ENCODE measurements at places on chromosomes 6 and 20.
A peak's percentile ranks its signal among the peaks of the same experiment; 100 is the strongest.

- DNase-seq: no peak
Observed at GRCh38 chr6:149031859-149032598, 285.2 kb downstream of the UST start.

DNA sequence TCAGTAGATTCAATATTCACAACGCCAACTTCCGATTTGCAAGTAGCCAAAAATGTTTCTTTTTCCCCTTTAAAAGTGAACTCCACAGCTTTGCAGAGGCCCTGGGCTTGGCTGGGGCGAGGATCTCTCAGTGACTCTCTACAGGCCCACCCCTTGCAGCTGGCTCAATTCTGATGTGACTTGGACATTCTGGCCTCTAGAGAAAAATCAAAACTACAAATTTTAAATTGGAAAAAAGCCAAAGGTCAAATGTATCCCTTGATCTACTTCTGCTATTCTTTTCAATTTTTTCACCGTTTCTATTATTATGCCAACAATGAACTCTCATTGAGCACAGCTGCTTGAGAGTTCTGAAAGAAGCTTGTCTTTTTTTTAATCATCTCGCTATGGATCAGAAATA lies 245.9 kb upstream of the HS3ST5 start:
- DNase-seq: no peak

GRCh38 chr6:149380523-149380922 lies 19.5 kb upstream of the SUMO4 start:
- DNase-seq: no peak

GRCh38 chr6:35500782-35501181 lies 3.9 kb upstream of the TEAD3 start:
- no peak for DNase-seq

- no peak for DNase-seq
Observed at GRCh38 chr20:58772786-58773185, 77.9 kb downstream of the GNAS-AS1 start.

GRCh38 chr6:165820934-165821333 lies 157.9 kb upstream of the PDE10A start:
- no peak for DNase-seq

- DNase-seq: no peak
Observed at GRCh38 chr6:142531727-142532126, 229.9 kb downstream of the ADGRG6 start.

GRCh38 chr6:82597201-82597600 lies 233.6 kb downstream of the TPBG start:
- no peak for DNase-seq

DNA sequence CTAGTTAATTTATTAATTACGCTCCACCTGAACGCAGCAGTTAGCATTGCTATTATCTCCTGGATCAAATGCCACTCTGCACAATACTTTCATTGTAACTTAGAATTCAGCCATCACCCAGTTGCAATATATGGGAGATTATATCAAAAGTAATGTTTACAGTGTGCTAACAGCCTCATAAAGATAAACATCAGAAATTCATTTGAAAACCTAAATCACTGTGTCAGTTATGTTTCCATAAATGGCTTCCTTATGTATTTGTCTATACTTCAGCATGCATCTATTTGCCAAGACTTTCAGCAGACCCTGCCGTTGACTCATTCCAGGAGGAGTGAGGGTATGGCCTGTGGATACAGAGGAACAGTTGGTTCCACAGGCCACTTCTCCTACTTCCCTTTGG lies 300.1 kb downstream of the TFAP2B start:
- DNase-seq: no peak

DNA sequence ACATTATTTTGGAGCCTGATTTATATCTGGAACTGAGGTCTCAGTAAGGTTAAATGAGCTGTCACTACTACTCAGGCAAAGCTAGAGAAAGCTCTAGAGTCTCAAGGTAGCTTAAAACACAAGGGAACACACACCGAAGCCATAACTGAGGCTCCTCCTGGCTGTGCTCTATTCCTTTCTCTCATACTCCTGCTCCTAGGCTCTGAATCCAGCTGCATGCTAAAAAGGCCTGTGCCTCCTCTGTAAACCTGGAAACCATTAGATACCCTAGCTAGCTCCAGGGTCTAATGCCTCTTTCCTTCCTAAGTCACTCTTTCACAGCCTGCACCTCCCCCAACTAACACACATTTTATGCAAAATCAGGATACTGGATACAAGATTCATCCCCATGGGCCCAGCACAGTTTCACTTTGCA lies 17.1 kb downstream of the RIPOR2 start:
- no peak for DNase-seq

DNA sequence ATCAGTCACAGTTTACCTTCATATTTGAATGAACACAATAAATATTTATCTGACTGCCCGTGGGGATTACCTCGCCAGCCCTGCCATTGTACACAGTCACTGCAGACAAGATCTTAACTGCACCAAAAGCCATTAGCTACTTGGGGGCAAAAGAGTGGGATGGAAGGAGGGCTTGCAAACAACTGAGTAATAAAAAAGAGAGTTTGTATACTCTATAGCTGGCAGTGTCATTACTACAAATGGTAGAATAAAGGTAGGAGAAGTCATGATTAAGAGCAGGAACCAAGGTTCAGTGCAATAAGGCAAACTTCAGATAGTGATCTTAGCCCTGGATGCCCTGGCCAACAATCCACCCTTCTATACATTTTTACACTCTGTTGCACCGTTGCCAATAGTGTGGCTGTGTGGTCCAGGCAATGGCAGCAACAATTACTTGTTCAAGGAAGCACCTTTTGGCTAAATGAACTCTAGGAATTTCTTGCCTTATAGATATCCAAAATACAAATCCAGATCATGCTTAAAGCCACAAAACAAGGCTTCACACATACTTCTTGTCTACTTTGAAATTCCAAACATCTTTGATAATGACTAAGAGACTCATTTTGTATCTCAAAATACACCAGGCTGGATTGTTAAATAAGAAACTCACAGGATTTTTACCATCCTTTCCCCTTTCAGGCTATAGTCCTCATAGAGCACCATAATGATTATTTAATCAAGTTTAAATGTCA lies 955.4 kb upstream of the ADGRB3 start:
- no peak for DNase-seq

DNA sequence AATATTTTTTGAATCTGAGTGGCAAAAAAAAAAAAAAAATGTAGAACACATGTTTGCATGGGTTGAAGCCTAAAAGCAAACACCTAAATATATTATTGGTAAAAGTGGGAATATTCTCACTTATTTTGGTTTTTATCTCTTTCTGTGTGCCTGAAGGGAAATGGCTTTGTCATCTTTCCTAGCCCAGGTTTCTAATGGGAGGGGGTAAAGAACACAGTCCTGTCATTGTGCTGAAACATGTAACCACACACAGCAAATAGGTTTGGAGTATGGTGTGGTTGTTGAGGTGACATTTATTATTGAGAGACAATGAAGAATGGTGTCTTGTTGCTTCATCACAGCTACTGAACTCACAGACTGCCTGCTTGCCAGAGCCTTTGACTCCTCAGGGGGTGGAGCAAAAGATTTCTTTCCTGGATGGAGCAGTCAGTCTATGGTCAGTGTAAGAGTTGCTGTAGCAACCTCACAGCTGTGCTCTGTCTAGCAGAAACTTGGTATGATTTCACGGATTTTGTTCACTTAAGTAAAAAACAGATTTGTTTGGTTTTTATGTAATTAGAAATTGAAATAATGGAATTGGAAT lies 70.2 kb downstream of the CEP57L1 start:
- no peak for DNase-seq

DNA sequence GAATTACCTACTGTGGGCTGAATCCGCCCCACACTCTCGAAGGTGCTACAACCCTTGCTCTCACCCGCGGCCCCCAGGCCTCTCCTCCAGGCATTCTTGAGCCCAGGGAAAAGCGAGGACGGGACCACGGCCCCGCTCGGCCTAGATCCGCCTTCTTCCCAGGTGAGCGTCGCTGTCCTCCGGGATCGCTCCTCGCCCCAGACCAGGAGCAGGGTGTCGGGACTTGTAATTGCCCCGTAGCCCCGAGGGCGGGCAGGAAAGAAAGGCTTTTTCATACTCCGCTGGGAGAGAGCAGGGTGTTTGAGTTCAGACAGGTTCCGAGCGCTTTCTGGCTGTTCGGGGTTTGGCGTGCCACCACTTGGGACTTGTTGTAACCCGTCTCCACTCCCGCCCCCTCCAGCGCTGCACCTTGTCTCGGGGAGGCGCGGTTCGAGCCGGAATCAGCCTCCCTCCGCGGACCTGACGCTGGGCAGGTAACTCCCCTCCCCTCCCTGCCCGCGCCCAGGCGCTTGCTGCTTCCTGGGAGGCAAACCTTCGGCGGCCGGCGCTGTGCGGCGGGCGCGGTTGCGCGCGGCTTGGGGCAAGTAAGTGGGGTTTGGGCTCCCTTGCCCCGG lies at the start of gene FAM83B:
TSS of gene FAM83B (plus strand) at position 529 of the 614 bp plus-strand sequence. CDS start 23,476 bp downstream, outside the sequence.
- no peak for DNase-seq

DNA sequence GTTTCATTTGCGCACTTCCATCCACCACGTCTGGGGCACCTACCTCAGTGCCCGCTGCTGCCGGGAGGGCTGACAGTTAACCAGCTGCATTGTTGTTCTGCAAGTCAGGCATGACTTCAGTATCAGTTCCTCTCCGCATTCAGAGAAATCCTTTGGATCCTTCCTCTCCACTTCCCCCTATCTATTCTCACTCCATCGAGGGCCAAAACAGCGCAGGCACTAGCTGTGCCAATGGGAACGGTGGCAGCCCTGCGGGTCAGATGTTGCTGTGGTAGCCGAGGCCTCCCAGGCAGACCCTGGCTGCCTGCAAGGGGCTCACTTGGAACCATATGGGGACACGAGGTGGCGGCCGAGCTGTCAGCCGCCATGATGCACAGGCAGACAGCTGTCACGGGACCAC lies 64.2 kb upstream of the INSM1 start:
- no peak for DNase-seq

- no peak for DNase-seq
Observed at GRCh38 chr6:26550250-26550993, 12.3 kb downstream of the HMGN4 start.

- no peak for DNase-seq
Observed at GRCh38 chr6:45640081-45640491, 262.4 kb upstream of the SUPT3H start.

GRCh38 chr6:13336553-13336952 lies 8.2 kb upstream of the TBC1D7 start:
- peak; percentile 81 for DNase-seq

DNA sequence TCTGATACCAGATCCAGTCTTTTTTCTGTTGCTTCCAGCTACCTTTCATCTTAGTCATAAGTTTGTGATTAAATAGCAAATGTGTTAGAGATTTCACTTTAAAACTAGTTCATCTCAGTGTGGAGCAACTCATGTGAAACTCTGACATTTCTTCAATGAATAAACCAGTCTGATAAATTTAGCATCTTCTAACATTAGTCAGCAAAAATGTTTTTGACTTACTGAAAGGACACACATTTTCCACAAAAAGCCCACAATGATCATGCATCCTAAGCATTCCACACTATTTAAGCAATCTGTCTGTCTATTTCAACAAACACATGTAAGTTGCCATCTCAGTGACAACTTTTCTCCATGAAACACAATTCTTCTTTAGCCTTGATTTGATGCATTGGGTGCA lies 222.2 kb upstream of the SLC35B3 start:
- no peak for DNase-seq

GRCh38 chr20:51098284-51098810 lies 75.4 kb upstream of the KCNG1 start:
- DNase-seq: no peak

DNA sequence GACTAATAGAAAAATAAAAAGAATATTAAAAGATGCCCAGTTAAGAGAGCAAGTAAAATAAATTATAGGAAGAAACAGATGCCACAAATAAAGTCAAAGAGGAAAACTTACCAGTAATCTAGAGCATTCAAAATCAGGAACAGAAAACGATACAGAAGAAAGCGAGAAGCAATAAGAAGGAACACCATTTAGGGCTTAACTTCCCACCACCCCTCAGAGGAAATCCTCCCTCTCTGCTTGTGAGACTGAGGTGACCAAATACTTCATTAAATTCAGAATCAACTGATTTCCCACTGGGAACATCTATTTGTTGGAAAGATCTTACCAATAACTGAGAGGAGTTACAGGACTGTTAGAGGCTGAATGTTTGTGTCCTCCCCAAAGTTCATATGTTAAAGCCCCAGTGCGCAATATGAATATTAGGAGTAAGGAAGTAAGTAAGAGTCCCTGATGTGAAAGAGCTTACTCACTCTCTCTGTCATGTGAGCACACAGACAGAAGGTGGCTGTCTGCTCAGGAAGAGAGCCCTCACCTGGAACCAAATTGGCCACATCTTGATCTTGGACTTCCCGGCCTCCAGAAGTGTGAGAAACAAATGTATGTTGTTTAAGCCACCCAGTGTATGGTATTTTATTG lies 19.5 kb downstream of the KATNA1 start:
- no peak for DNase-seq

- DNase-seq: no peak
Observed at GRCh38 chr6:135251498-135252441, 70.7 kb downstream of the MYB start.

- DNase-seq: no peak
Observed at GRCh38 chr6:131053546-131054240, 9.4 kb downstream of the EPB41L2 start.

DNA sequence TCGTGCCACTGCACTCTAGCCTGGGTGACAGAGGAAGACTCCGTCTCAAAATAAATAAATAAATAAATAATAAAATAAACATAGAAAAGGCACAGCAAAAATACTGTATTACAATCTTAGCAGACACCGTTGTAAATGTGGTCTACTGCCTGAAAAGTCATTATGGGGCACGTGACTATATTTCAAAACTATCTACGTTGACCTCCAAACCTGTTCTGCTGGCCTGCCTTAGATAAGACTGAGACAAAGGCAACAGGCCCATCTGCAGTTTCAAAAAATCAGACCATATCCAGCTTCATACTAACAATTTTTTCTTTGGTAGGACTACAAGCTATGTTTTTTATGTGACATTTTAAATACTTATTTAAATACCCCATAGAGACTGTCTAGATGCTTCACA lies 59.1 kb downstream of the AGPAT4 start:
- DNase-seq: no peak

DNA sequence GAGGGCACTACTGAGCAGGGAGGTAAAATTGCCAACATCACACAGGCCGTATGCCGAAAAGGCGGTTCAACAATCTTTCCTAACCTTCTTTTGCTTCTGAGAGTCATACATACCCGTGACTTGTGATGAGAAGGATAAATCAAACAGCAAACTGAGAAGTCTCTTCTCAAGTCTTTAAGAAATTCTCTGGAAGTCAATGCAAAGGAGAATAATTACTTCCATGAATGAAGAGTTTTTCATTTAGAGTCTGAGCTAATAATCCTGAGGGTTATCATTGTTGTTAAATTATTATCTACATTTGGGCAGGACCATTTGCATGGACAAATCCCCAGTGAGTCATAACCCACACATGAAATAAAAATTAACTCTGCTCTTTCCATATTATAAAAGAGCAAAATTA lies 22.4 kb upstream of the ILRUN start:
- DNase-seq: no peak

DNA sequence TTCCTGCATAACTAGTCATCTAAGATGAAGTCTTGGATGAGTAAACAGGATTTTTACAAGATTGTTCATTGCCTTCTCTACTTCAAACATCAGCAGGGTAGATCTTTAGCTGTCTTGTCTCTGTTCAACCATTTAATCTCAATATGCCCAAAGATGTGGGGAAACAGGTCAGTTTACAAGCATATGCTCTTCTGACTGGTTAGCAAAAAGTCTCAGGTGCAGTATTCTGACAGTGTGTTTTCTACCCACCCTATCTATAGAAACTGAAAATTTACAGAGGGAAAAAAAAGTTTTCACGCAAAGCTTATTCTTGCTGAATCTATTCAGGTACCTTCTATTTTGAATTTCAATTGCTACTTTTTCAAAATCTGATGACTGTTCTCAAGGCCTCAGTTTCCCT lies 29.0 kb downstream of the MAP3K5 start:
- DNase-seq: no peak

GRCh38 chr20:5890773-5891441 lies 59.4 kb downstream of the TRMT6 start:
- DNase-seq: no peak
